GF-D8 (cell line): ENCODE measurements at places on chromosomes 7 and 10.

DNA sequence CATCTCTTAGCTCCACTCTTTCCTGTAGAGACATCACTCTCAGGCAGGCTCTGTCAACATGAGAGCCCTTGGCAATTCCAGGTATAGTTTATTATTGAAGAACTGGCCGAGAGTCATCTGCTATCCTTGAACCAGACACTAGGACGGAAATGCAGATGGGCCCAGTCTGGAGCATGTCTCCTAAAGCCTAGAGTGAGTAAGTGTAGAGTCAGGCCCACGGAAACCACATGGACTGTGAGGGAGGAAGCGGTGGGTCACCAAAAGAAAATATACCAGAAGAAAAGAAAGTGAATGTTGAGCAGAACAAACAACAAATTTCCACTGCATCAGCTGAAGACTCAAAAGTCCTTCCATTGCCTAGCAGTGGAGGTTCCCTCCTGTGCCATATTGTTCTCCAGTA, 15.7 kb upstream of the RELN start:
- no peak for DNase-seq

DNA sequence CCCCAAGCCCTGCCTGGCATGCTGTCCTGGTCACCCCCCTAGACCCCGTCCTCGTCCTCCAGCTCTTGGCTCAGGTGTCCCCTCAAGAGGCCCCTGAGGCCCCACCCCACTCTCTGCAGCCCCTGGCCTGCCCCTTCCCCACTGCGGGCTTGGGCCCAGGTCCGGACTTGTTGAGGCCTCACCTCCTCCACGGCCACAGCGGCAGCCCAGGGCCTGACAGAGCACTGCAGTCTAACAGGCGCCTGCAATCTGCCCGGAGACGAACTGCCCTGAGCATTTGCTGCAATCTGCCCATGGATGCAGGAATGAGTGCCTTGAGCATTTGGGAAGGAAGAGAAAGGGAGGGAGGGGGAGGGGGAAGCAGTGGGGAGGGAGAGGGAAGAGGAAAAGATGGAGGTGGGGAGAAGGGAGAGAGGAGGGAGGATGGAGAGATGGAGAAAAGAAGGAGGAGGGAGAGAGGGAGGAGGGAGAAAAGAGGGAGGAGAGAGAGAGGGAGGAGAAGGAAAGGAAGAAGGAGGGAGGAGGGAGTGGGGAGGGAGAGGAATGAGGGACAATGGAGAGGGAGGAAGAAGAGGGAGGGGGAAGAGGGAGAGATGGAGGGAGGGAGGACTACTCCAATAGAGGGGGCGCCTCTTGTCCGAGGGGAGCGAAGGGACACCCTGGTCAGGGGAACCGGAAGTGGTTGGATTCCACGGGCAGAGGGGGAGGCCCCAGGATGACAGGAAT, 73.9 kb downstream of the PDGFA start:
- DNase-seq: no peak

DNA sequence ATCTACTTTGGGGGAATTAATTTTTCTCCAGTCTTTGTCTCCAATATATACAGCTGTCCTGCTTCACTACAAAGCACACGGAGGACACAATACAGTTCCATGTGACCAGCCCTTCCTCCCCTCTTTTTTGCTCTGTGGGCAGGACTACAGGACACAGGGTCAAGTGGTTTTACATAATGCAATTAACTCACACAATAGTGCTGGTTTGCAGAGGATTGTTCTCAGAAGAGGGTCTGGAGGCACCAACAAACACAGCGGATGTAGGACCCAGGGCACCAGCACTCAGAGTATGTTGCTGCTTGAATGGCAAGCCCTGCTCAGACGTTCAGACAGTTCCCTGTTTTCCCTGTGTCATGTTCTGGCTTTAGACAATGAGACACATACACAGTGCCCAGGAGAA, 52.0 kb upstream of the NPTX2 start:
- DNase-seq: no peak

DNA sequence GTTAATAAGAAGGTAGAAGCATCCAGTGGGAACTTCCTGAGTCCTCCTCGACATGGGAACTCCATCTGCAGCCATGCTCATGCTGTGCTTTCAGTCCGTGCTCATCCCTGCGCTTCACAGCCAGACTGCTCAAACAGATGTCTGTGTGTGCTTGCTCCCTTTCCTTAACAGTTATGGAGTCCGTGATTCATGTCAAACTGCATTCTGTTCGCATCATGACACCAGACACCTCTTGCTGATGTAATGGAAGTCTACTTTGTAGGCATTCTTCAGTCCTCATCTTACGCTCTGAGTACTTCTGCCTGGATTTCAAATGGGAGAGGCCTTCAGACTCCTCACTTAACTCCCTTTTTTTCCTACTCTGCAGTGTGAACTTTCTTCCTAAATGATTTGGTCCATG, 304.9 kb downstream of the SUGCT start:
- no peak for DNase-seq

DNA sequence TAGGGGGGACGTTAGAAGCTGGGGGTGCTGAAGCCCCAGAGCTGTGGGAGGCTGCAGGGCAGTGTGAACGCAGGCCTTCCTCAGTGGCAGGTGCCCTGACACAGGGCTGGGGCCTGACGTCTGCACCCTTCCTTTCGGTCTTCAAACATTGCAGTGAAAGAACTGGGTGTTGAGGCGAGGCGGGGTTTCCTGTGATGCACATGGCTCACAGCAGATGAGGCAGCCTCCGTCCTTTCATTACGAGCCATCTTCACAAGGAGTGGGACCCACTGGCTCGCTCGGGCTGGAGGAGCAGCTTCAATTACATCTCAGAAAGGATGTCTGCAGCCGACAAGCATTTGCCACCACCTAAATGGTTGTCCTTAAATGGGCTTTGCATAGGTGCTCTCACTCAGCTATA, 180.3 kb upstream of the SHH start:
- DNase-seq: no peak

DNA sequence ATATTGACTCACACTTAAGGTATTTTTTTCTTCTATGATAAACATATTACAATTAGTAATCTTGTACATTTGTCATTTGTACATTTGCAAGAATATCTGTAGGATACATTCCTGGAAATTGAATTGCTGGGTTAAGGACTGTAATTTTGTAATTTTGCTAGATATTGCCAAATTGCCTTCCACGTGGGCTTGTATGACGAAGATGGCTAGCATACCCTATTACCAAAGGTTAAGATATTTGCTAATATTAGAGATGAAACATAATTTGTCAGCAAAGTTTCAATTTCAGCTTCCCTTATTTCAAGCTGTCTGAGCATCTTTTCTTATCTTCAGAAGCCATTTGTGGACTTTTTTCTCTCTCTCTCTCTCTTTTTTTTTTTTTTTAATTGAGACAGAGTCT, 1.0 kb upstream of the LYZL2 start:
- DNase-seq: no peak

DNA sequence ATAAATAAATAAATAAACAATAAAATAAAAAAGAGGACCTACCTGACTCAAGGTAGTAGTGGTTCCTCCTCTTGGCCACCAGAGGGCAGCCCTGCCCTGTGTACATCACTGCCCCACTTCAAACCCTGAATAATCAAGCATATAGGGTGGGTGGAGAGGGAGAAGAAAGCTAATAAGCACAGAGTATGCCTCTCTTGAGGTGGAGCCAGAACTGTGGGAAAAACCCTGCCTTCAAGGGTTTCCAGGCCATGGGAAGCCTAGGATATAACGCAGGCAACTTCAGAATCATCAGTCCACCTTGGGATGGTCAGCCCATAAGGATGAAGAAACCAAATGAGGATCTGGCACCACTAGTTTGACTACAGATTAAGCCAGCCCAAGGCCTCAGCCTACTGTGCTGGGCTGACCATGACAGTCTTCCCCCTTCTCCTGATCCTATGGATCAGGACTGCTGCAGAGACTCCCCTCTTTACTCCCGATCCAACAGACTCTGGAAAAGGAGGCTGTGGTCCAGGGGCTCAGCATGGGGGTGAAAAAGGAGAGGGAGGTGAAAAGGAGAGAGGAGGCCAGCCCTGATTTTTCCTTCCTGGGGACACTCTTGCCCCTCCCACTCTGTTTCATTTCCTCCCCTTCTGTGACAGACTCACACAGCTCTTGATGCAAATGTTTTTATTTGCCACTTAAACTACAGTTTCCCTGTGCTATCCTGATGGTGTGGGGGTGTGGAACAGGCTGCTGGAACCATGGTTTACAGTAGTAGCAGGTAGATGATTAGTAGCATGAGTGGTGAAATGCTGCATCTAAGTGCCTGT, 10.1 kb downstream of the AVPI1 start:
- DNase-seq: no peak

DNA sequence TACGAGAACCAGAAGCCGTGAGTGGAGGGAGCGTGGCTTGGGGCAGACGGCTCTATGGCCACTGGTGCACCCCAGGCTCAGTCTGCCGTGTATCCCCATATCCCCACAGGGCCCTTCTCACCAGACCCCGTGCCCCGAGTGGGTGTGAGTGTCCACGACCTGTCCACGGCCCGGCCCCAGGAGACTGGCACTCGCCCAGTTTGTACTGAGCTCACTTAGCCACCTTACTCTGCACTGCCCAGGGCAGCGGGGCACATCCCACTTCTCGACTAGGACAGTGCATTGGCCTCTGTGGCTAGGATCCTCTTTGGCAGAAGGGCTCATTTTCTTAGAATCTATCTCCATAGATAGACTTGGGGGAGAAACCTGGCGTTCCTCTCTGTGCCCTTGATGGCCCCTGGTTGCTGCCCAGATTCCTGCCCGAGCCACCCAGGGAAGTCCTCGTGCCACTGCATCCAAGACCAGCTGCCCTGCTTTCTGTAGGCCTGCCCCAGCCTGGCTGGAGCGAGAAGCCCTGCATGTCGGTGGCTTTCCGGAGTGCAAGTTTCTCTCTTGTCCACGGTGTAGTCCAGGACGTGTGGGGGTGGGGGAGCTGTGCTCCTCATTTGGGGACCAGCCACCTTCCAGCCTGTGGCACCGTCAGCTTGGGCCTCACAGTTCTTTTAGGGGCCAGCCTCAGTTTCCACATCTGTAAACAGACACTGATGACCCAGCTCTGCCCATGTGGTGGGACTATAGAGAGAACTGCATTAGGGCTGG, 11.9 kb downstream of the TMEM120A start:
- DNase-seq: no peak
